Mesenchymal stem cell (in vitro differentiated cells and primary cell): ENCODE measurements at places on chromosomes 16 and 17.

DNA sequence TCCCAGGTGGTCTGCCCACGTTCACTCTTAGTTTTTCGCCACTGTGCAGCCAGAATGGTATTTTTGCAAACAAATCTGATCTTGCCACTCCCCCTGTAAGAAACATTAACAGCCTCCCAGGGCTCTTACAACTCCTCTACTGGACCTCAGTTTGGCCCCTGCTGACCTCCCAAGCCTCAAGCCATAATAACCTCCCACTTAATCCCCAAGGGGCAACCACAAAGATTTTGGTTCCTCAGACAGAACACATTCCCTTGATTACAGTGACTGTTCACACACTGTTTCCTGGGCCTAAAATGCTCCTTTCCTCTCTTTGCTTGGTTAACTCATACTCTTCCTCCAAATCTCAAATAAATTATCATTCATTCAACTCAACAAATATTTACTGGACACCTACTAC lies 21.5 kb upstream of the CD300E start:
- no peak for DNase-seq

DNA sequence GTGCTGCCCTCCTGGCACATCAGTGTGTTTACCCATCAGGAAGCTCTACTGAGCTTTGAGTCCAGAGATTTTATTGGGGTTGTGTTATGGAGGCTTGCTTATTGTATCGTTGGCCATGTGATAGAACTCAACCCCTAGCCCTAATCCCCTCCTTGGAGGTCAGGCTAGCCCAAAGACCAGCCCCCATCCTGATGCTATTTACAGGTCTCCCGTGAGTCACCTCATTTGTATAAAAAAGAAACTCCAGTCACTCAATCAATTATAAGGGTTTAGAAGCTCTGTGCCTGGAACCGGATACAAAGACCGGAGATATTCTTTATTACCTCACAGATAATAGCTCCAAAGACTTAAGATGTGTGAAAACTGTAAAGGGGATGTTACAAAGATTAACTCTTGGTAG lies 405.9 kb downstream of the CNTNAP4 start:
- DNase-seq = no peak

GRCh38 chr17:17073030-17073564 lies 30.8 kb downstream of the MPRIP start:
- DNase-seq = no peak

DNA sequence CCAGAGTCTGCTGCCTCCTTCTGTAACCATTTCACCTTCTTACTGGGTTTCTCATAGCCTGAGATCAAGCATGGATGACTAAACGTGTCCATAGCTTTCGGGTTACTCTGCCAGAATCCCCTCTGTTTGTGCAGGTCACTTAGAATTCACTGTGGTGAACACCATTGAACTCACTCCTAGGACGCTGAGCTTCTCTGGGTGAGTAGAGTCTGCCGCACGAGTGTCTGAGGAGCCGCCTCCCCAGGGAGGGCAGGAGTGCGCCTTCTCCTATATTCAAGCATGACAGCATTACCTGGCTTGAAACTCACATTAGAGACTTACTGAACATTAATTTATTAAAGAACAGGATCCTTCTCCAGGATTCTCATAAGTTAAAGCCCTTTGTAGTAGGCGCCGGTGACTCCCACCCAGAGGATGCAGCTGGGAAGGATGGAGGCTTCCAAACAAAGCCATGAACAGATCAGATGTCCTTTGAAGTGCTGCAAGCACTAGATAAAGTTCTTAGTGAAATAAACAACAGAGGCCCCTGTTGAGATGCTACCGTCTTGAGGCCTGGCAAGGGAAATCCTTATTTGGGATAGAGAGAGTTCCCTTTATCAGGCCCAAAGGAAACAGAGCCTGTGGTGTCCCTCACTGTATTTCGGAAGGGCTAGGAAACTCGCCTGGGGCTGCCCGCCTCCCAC lies 144.6 kb upstream of the PLCG2 start:
- DNase-seq = peak; percentile 37

GRCh38 chr16:80449392-80449791 lies 91.4 kb upstream of the DYNLRB2 start:
- DNase-seq = no peak

GRCh38 chr17:7308625-7309433 lies 1.4 kb downstream of the EIF5A start:
- DNase-seq = peak; percentile 94
